ENCODE measurements at places on chromosomes 5 and 9. TPM values are rescaled to one million over a fixed set of nuclear protein-coding genes. Genes with fewer than 3 reads are reported as not detected.

The LECT2 gene
- total RNA-seq = not detected

The IER5L gene
- 44.3 TPM for total RNA-seq

The GTF2H2C gene
- 58.8 TPM for total RNA-seq

The SVEP1 gene
- total RNA-seq = 5.3 TPM

The PCDHA11 gene
- 38.8 TPM for total RNA-seq

The PNPLA7 gene
- 0.94 TPM for total RNA-seq

The ARHGEF28 gene
- 6.7 TPM for total RNA-seq

The SPRY4 gene
- 3.3 TPM for total RNA-seq

DNA sequence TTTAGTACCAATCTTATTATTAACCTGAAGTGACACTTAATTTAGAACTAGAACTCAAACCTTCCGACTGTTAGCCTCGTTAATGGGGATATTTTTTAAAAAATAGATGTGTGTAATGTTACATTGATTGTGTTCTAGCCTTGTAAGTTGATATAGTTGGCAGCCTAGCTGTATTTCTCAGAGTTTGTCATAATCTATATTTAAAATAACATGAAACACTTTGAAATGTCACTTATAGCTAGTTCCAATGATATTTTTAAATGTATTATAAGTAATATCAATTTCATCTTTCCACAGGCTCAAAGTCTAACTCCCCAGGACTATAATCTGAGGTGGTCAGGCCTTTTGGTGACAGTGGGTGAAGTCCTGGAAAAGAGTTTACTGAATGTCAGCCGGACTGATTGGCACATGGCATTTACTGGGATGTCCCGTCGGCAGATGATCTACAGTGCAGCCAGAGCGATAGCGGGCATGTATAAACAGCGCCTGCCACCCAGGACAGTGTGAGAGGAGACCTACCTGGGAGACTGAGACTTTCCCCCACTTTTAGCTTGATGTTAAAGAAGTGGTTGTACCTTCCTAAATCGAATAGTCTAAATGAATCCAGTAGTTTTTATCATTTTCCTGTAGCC lies 34.1 kb downstream of the PRRC1 start:
- no peak for DNase-seq

DNA sequence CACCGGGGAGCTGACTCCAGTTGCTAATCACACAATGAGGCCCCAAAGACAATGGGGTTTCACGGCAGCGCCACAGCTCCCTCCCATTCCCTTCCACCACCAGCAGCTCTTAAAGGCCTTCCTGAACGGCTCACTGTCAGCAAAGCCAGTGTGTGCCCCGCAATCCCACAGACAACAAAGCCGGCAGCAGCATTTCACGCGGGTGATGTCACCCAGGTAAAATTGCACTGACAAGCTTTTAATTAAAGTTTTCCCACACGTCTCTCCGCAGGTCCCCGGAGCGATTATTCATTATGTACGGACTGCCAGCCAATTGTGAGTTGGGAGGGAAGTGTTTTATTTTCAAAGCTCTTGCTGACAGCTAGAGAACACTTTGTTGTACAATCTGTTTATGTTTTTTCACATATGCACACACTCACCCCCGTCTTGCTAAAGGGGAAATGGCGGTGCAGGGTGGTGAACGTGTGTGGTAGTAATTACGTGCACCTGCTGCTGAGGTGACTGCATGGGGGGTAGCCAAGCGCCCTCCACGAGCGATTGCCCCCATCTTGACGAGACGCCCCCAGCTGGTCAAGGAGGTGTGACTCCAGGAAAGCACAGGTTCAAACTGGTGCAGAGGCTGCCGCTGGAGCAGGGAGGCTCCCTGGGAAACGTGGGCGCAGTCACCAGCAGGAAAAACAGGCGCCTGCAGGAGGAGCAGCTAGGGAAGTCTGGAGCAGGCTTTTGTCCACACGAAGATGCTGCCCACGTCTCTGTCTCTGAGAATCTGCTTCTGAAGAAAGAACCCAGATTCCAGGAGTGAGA lies 65.0 kb downstream of the IRX2 start:
- DNase-seq = peak; percentile 25

GRCh38 chr9:122372856-122373845 lies 2.3 kb downstream of the PTGS1 start:
- no peak for DNase-seq

DNA sequence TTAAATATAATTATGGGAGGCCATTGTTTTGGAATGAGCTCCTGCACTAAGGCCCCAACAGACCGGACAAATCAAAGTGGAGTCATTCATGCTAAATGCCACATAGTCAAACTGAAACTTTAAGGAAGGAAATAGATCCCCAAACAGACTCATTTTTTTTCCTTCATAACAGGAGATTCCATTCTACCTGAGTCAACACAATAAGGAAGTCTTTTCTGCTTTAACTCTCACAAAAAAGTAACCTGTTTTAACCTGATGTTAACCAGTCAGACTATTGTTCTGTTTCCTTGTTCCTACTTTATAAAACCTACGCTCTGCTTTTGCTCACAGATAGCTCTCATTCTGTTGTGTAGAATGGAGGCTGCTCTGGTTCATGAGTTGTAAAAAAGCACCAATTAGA lies 234.9 kb downstream of the YTHDC2 start:
- no peak for DNase-seq

- no peak for DNase-seq
Measured at GRCh38 chr5:464843-465590, 22.0 kb downstream of the EXOC3 start.

- DNase-seq = no peak
Measured at GRCh38 chr9:34684816-34685215, 6.3 kb downstream of the CCL19 start.

- DNase-seq = no peak
Measured at GRCh38 chr5:177427919-177428573, 1.6 kb downstream of the GRK6 start.

DNA sequence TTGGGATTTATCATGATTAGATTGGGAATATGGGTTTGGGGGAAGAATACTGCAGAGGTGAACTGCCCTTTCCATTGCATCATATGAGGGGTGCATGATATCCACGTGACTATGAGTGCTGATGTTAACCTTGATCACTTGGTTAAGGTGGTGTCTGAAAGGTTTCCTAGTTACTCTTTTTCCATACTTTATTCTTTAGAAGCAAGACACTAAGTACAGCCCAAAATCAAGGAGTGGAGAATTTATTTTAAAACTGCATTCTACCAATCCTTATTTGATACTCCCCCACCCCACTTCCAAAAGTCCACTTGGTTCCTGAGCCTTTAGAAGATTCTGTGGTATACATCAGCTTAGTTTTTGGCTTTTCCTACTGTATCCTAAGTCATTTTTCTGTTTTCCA lies 20.3 kb upstream of the STOM start:
- DNase-seq = no peak

DNA sequence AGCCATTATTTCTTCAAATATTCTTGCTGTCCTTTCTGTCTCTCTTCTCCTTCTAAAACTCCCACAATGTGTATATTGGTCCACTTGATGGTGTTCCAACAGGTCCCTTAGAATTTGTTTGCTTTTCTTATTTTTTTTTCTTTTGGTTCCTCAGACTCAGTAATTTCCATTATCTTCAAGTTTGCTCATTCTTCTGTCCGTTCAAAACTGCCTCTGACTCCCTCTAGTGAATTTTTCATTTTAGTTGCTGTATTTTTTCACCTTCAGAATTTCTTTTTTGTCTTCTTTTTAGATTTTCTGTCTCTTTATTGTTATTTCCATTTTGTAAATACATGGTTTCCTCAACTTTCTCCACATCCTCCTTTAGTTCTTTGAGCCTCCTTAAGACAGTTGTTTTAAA lies 6.4 kb upstream of the SRP19 start:
- DNase-seq = no peak

- DNase-seq = no peak
Measured at GRCh38 chr5:52896534-52897237, 92.5 kb upstream of the ITGA2 start.

DNA sequence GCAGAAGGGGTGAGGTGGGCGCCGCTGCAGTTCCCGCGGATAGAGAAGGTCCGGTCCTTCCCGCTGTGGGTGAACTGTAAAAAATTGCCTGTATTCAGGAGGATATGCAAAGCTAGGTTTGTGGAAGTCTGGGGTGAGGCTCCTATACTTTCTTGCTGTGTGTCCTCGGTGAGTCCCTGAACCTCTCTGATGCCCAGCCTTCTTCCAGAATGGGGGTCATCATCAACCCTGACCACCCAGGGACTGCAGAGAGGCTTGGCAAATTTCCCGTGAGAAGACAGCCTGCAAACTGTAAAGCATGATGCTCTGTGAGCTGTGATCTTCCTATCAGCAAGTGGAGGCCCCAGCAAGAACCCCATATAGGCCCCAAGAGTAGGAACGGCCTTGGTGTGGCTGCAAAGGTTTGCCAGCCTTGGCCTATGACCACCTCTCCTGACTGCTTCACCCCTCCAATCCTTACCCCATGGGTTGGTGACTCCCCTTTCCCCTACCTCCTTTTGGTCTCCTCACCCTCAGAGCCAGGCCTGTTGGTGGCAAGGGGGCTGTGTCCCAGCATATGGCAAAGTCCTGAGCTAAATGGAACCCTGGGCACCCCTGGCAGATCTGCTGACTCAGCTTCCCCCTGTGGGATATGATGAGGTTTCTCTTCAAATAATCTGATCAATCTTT lies 760 bp downstream of the ALDH1B1 start:
- no peak for DNase-seq

DNA sequence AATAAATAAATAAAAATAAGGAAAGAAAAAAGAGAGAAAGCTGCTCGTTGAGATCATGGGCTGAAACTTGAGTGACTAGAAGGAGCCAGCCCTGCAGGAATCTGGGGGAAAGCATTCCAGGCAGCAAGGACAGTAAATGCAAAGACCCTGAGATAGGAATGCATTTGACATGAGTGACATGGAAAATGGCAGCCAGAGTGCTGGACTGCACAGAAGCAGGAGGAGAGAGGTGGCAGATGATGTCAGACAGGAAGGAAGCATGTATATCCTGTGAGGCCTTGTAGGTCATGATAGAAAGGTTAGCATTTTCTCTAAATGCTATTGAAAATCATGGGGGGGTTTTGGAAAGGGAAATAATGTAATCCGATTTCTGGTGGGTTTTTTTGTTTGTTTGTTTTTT lies 29.1 kb downstream of the ADRA1B start:
- DNase-seq = no peak

- no peak for DNase-seq
Measured at GRCh38 chr9:13292782-13293181, 13.3 kb upstream of the MPDZ start.

- DNase-seq = no peak
Measured at GRCh38 chr5:111641533-111642233, 115.3 kb downstream of the NREP start.

- DNase-seq = no peak
Measured at GRCh38 chr5:150593593-150593992, 46.9 kb upstream of the SYNPO start.

DNA sequence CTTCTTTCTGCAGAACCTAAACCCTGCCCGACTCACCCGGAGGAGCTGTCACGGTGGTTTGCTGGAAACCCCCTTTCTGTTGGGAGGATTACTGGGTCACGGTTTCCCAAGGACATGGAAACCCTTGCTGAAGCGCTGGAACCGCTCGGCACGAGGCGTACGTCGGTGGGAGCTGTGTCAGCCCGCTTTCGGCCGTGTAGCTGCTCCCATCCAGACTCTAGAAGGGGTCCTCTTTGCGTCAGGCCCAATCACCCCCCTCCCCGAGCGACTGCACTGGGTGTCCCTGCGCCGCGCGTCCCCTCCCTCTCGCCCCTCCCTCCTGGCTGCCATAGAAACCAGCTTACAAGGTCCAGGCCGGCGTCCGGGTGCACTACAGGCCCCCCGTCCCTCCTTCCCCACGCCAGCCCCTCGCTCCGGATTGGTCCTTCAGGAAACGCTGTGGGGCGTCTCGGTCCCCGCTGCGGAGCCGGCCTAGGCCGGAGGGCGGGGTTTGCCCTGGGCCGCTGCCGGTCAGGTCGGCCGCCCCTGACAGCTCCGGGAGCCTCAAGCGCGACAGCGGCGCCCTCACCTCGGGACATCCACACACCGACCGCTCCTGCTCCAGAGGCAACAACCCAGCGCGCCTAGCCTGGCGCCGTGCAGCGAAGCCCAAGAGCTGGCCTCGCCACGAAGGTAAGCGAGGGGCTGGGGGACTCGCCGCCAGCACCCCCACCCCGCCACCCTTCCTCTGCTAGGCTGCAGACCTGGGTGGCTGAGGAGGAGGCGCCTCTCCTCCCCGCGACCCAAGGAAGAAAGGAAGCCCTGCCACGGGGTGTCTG lies at the start of gene NIM1K:
Gene NIM1K, plus strand, starts transcription at position 486 of the 818 bp plus-strand sequence. CDS start 53,551 bp downstream, outside the sequence.
- DNase-seq = peak; percentile 90

- no peak for DNase-seq
Measured at GRCh38 chr5:143143973-143144372, 259.5 kb downstream of the NR3C1 start.

GRCh38 chr9:69746859-69747560 lies 12.8 kb downstream of the PTAR1 start:
- no peak for DNase-seq

DNA sequence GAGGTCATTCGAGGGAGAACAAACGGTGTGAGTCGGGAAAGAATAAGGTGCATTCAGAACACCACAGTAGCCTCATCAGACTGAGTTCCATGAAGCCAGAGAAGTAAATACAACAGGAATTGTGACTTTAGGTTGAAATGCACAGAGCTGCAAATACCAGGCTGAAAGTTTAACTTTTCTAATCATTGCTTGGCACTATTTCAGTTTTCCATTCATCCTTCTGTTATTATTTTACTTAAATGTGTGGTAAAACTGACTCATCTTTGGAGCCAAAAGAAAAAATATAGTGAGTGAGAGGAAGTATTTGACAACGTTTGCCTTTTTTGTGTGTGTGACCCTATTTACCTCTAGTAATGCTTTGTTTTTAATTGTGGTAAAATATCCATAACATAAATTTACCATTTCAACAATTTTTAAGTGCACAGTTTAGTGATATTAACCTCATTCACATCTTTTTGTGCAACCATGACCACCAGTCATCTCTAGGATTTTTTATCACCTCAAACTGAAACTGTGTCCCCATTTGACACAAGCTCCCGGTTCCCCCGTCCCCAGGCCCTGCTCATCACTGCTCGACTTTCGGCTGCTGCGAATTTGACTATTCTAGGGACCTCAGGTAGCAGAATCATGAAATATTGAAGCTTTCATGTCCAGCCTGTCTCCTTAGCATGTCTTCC lies 166.8 kb downstream of the HSD17B3 start:
- DNase-seq = no peak

DNA sequence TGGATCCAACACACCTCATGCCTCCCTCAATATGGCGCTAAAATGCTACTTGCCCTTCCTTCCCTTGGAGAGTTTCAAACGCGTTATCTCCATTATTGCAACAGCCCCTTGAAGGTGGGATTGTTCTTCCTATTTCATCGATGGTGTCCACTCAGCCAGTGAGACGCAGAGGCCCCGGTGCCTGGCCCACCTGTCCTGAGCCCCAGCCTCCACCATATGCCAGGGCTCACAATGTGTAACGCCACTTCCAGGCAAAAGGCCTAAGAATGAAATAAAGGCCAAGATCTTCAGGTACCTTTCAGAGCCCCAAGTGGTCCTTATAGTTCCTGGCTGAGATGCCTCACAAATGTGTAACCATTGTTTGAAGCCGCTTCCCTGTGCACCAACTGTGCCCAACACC lies 170.7 kb upstream of the PHYKPL start:
- DNase-seq = no peak

- no peak for DNase-seq
Measured at GRCh38 chr9:101414839-101415238, 16.2 kb downstream of the ZNF189 start.
